ENCODE measurements at places on chromosomes 5 and 9.
A peak's percentile ranks its signal among the peaks of the same experiment; 100 is the strongest.

DNA sequence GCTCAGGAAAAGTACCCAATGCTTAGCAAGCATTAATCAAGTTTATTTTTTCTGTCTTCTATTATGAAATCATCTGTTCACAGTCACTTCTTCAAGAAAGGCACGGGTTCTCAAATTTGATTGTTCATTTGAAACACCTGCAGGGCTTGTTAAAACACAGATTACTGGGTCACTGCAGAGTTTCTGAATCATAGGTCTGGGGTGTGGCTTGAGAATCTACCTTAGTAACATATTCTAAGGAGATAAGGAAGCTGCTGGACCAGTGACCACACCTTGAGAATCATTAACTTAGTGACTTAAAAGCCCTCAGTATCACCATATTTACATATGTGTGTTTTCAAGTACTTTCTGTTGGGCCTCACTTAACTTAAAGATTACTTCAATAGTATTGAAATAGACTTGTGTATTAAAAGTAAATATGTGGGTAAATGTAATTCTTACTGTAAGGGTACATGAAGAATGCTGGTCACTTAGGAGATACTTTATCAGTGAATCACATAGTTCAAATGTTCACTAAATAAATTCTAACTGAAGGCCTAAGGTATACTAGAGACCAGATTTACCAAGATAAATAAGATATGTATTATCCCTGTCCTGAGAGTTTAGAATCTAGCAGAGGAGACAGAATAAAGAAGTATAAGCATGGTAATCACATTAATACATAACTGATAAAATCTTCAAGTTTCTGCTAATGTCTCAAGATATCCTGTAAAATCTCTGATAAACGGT is 1342.1 kb upstream of the C9orf72 start:
- no peak for DNase-seq

- no peak for DNase-seq
Measured at GRCh38 chr5:175353926-175354325, 90.1 kb downstream of the DRD1 start.

DNA sequence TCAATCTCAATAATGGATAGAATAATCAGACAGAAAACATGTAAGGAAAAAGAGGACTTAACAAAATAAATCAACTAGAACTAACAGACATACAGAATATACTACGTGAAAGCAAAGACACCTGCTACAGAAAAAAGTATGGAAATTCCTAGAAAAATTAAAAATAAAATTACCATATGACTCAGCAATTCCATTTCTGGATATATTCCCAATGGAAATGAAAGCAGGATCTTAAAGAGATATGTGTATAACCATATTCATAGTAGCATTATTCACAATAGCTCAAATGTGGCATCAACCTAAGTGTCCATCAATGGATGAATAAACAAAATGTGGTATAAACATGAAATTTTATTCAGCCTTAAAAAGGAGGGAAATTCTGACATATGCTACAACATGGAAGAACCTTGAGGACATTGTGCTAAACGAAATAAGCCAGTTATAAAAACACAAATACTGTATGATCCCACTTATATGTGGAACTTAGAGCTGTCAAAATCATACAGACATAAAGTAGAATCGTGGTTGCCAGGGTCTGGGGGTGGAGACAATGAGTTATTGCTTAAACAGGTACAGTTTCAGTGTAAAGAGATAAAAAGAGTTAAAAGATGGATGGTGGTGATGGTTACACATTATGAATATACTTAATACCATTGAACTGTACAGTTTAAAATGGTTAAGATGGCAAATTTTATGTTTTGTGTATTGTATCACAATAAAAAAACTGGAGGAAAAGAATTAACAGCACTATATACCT is 6.9 kb downstream of the PLAA start:
- DNase-seq: no peak

- DNase-seq: no peak
Measured at GRCh38 chr5:124176692-124177091, 569.7 kb downstream of the ZNF608 start.

DNA sequence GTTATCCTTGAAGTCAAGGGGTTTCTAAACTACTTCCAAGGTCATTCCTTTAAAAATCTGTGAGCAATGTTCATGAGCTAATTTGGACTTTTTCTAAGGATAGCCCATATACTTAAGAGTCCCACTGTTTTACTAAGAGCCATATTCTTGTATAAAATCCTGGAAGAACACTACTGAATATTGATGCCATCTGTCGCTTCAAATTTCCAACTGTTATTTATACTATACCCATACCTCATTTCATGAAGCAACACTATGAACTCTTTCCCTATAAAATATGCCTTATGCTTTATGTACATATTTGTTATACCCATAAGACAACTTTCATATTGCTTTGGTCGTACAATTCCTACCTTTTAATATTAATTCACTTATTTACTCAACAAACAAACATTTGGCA is 12.4 kb upstream of the ANKRD55 start:
- no peak for DNase-seq

DNA sequence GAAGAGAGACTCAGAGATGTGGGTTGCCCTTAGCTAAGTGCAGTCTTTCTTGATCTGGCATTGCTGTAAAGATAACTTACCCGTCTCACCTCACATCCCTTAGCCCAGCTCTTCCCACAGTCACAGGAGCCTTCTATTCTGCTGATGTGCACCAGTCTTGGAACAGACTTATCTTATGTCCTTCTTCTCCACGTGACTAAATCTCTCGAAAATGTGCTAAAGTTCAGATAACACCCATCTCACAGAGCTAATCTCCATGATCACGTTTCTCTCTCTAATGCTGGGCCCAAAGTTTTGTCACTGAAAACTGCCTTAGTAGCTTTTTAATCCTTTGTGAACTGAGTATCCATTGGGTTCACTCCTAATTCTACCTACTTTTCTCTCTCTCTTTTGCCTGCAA is 16.7 kb downstream of the SLC36A1 start:
- no peak for DNase-seq

GRCh38 chr9:26244661-26245451 is 566.6 kb upstream of the TUSC1 start:
- no peak for DNase-seq

DNA sequence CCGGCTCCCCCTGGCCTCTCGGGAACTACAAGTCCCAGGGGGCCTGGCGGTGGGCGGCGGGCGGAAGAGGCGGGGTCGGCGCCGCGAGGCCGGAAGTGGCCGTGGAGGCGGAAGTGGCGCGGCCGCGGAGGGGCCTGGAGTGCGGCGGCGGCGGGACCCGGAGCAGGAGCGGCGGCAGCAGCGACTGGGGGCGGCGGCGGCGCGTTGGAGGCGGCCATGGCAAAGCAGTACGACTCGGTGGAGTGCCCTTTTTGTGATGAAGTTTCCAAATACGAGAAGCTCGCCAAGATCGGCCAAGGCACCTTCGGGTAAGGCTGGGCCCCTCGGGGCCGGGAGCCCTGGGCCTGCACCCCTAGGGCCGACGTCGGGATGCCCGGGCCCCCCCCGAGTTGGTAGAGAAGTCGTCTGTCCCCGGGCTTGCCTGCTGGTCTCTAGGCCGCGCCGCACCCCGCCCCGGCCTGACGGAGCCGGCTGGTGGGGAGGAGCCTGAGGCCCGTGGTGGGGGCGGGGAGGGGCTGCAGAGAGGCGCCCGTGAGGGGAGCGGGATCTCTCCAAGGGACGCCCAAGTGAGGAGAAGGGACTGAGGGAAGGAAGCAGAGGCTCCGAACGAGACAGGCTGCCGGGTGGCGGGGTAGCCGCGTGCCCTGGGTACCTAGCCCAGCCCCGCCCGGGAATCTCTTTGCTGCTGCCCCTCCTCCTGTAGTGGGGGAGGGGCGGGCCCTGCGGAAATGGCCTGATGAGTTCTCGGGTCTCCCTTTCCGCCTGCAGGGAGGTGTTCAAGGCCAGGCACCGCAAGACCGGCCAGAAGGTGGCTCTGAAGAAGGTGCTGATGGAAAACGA is at the start of gene CDK9:
TSS of gene CDK9 (plus strand) at position 102 of the 840 bp plus-strand sequence. CDS start at position 217, 115 bp downstream.
- peak; percentile 78 for DNase-seq

- DNase-seq: peak; percentile 91
Measured at GRCh38 chr5:38871790-38872551, 26.2 kb downstream of the OSMR start.

GRCh38 chr5:64666078-64666477 is 24.2 kb upstream of the SHISAL2B start:
- no peak for DNase-seq

DNA sequence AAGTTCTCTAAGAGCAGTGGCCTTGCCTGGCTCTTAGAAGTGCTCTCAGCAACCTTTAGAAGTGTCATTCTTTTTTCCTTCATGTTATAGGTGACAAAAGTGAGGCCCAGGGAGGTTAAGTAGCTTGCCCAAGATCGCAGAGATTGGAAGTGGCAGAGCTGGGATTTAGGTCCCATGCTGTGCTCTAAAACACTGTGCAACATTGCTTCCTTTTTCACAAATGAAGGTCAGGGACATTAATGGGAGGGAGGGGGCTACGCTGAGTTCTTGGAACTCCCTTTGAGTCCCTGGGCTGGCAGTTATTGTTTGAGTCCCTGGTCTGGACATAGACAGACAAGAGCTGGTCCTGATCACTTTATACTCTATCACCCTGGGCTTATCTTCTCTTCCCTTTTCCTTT is 45.3 kb downstream of the PAM start:
- no peak for DNase-seq

- DNase-seq: no peak
Measured at GRCh38 chr5:6584101-6584645, 48.7 kb downstream of the NSUN2 start.

GRCh38 chr5:52751137-52751536 is 36.6 kb upstream of the ITGA1 start:
- no peak for DNase-seq

GRCh38 chr5:43658509-43658908 is 55.5 kb downstream of the NNT start:
- DNase-seq: no peak

GRCh38 chr5:107542428-107542827 is 128.3 kb downstream of the EFNA5 start:
- peak; percentile 71 for DNase-seq

DNA sequence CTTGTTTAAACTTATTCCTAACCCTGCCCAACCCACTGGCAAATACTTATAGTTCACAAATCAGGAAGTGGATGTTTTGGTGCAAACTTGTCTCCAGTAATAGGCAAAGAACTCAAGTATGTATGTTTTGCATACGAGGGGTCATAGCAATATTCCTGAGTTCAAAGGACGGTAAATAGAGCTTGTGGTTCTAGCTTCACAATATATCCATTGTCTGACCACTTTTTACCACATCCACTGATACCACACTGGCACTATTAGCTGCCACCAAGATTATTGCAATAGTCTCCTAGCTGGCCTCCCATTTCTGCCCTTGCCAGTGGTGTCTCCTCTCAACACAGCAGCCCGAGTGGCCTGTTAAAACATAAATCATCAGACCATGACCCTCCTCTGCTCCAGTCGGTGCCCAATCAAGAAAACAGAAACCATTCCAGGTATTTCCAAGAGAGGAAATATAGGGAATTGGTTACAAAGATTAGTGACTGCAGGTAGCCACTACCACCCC is 17.0 kb downstream of the GRXCR2 start:
- no peak for DNase-seq

- DNase-seq: no peak
Measured at GRCh38 chr9:97860451-97861147, 7.6 kb downstream of the FOXE1 start.

GRCh38 chr5:56816546-56817081 is 1.3 kb downstream of the MAP3K1 start:
- no peak for DNase-seq

DNA sequence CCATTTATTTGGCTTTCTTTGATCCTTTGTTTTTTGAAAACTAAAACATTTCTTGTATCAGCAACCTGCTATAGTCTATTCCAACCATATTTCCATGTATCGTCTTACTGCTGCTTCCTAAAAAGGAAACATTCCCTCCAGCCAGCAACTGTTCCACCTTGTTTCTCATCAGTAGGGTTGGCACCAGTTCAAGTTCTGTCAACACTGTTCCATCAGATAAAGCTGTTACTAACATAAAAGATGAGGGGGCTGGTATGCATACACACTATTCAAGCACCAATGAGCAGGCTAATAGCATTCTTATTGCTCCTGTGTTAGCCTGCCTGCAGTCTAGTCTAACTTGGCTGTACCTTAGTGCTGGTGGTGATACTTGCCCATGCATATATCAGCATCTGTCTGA is 178.3 kb downstream of the CWC27 start:
- DNase-seq: no peak

- no peak for DNase-seq
Measured at GRCh38 chr9:93669958-93670207, 93.5 kb downstream of the PHF2 start.

DNA sequence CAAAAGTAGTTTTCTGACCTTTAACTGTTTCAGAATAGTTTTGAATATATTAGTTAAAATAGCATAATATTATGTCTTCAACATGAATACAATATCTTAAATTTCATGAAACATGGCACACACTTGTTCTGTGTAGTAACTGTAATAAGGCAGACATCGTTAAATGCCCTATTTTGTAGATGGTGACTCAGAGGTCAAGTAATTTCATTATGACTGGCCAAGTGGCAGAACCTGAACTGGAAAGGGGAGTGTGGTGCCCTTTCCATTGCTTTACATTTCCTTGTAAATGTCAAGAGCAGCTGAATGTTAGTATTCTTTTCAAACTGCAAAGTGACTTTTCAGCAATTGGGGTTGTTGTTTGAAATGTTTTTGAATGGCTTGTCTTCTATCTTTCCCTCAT is 201.2 kb upstream of the CDKN2B start:
- no peak for DNase-seq

GRCh38 chr9:86944796-86945727 is 2.2 kb downstream of the GAS1 start:
- no peak for DNase-seq

DNA sequence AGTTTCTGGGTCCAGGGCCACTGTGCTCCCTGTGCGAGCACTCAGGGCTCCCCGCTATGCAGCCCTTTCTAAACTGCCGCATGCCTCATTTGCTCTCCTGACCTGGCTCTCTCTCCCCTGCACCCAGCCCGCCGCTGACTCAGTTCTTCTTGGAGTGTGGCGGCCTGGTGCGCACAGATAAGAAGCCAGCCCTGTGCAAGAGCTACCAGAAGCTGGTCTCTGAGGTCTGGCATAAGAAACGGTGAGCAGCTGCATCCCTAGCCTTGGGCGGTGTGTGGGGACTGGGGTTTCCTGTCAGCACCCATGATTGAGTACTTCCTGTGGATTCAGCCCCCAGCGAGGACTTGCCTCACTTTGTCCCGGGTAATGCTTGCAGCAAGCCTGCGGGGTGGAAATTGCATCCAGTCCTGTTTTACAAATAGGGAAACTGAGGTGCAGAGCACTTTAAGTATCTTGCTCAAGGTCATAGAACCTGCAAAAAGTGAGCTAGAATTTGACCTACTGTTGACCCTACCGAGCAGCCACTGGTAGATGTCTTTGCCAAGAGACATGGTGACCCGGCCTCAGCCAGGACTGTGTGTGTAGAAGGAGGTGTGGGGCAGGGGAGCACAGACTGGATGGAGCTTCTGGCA is 27.9 kb downstream of the USP20 start:
- DNase-seq: peak; percentile 89

GRCh38 chr9:113998525-113999255 is 79.4 kb downstream of the AMBP start:
- peak; percentile 23 for DNase-seq

GRCh38 chr5:72662305-72662704 is 154.2 kb upstream of the TNPO1 start:
- no peak for DNase-seq

- no peak for DNase-seq
Measured at GRCh38 chr5:148162038-148162437, 6.3 kb upstream of the SPINK14 start.
